ENCODE measurements at places on chromosomes 7 and 10. TPM values are rescaled to one million over a fixed set of nuclear protein-coding genes. Genes with fewer than 3 reads are reported as not detected.

The CYP3A4 gene
- 585 TPM for total RNA-seq

The PNLIPRP1 gene
- total RNA-seq: not detected

The MICALL2 gene
- 111 TPM for total RNA-seq

The TMEM236 gene
- total RNA-seq: 3.3 TPM

The ASZ1 gene
- total RNA-seq: not detected

The OIT3 gene
- 0.76 TPM for total RNA-seq

DNA sequence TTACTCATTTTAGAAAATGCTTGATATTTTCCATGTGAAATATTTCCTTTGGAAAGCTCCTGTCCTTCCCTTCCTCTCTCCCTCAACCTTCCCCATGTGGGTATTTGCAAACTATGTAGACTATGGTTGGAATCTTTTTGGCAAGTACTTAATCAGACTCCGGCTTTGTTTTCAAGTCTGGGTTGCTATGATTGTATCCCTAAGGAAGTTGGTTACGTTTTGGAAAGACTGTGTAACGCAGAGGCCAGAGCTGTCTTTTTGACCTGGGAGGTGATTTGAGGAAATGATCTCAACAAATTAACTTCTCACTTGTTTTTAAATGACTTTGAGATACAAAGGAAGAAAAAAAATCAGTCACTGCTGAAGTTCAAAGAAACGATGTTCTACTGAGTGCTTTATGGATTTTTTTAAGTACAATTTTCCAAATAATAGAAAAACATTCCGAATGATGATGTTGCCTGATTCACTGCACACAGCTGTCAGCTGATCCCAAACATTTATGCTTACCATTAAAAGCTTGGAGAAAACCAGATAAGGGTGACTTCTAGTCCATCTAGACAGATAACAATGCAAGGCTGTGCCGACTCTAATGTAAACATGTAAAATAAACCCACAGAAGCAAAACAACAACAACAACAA lies 145.5 kb upstream of the CELF2 start:
- no peak for DNase-seq
- H3K4me3 ChIP-seq: no peak overlapping the region
- H3K27ac ChIP-seq: no peak overlapping the region
- H3K36me3 ChIP-seq: no peaks in the 10 kb centered on the region
- no peaks in the 10 kb centered on the region for H3K27me3 ChIP-seq

GRCh38 chr10:96053985-96054384 lies 10.6 kb downstream of the CCNJ start:
- H3K27me3 ChIP-seq: no peaks in the 10 kb centered on the region
- DNase-seq: no peak
- no peak overlapping the region for H3K4me3 ChIP-seq
- H3K27ac ChIP-seq: no peak overlapping the region
- no peaks in the 10 kb centered on the region for H3K4me1 ChIP-seq
- H3K36me3 ChIP-seq: no peaks in the 10 kb centered on the region

DNA sequence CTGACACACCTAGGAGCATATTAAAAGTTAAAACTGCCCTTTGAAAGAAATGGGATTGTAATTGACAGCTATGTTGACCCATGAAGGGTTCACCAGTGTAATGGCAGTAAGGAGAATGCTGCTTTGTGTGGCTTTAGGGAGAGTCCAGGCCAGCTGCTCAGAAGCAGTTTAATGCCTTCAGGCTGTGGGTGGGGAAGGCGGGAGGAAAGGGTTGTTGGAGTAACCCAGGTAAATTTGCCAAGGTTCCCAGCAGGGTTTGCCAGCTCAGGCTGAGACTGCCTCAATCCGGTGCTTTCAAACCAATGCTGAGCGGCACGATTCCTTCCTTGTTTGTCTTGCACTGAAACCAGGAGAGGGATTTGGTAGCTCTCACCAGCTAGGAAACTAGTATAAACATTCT lies 637.2 kb downstream of the INHBA start:
- no peak overlapping the region for H3K27ac ChIP-seq
- H3K4me3 ChIP-seq: no peak overlapping the region
- H3K27me3 ChIP-seq: no peaks in the 10 kb centered on the region
- no peaks in the 10 kb centered on the region for H3K4me1 ChIP-seq
- no peak for DNase-seq

DNA sequence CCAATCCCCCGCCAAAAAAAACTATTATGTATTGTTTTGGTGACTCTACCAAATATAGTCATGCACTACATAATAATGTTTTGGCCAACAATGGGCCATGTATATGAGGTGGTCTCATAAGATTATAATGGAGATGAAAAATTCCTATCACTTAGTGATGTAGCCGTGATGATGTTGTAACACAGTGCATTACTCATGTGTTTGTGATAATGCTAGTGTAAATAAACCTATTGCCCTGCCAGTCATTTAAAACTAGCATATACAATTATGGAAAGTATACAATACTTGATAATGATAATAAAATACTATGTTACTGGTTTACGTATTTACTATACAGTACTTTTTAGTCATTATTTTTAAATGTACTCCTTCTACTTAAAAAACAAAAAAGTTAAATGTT lies 101.5 kb downstream of the SLC25A40 start:
- no peaks in the 10 kb centered on the region for H3K36me3 ChIP-seq
- no peaks in the 10 kb centered on the region for H3K4me1 ChIP-seq
- H3K4me3 ChIP-seq: no peak overlapping the region
- no peak for DNase-seq
- no peak overlapping the region for H3K27ac ChIP-seq

- no peak for DNase-seq
- H3K36me3 ChIP-seq: no peaks in the 10 kb centered on the region
- no peaks in the 10 kb centered on the region for H3K27me3 ChIP-seq
- no peaks in the 10 kb centered on the region for H3K4me1 ChIP-seq
- H3K4me3 ChIP-seq: no peak overlapping the region
These were observed 162.1 kb downstream of the NRG3 start for GRCh38 chr10:82037076-82037475.

GRCh38 chr7:93142127-93142526 lies 6.1 kb downstream of the SAMD9L start:
- H3K27ac ChIP-seq: no peak overlapping the region
- DNase-seq: no peak
- H3K4me3 ChIP-seq: no peak overlapping the region
- H3K27me3 ChIP-seq: no peaks in the 10 kb centered on the region

DNA sequence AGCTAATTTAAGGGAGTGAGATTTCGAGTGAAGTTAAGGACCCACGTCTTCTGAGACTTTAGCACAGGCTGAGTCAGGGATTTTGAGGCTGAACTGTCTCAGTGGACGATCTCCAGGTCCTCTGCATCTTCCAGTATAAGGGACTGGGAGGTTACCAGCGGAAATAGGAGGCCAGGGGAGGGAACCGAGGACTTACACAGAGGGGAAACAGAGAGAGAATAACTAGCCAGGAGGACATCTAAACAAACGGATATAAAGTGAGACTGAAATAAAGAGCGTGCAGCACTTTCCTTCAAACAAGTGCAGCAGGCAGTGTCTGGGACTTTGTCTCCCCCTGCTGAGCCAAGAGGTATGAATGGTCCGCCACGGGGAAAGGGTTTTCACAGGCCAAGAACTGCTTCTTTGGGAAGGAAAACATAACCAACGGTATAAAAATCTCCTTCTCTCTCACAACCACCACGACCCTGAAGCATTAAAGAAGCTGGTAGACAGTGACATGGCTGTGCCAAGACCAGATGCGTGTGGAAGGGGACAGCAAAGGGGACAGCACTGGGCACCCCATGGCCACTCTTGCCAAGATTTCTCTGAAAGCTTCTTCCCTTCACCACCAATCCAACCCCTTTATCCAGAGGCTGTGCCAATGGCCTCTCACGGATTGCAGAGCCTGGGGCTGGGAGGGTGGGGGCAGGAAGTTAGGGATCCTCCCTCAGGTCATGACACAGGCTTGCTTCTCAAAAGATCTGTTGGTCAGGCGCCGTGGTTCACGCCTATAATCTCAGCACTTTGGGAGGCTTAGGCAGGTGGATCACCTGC lies 72.0 kb downstream of the SLC37A3 start:
- H3K27ac ChIP-seq: peak overlapping the region; percentile 28
- DNase-seq: peak; percentile 88
- H3K4me3 ChIP-seq: peak overlapping the region; percentile 26
- no peaks in the 10 kb centered on the region for H3K27me3 ChIP-seq
- H3K4me1 ChIP-seq: peaks cover 14% of the 10 kb centered on the region
- no peaks in the 10 kb centered on the region for H3K36me3 ChIP-seq

- no peaks in the 10 kb centered on the region for H3K36me3 ChIP-seq
- no peak for DNase-seq
- no peaks in the 10 kb centered on the region for H3K27me3 ChIP-seq
These were observed 28.6 kb upstream of the VAX1 start for GRCh38 chr10:117166418-117167345.
